ENCODE measurements at places on chromosomes 12 and 14. TPM values are rescaled to one million over a fixed set of nuclear protein-coding genes. Genes with fewer than 3 reads are reported as not detected.
A peak's percentile ranks its signal among the peaks of the same experiment; 100 is the strongest.

- no peak for DNase-seq
These were observed 166.9 kb downstream of the NELL2 start for GRCh38 chr12:44709166-44709565.

GRCh38 chr14:55123852-55124639 is 5.0 kb upstream of the LGALS3 start:
- DNase-seq: no peak

GRCh38 chr14:20334017-20334416 is 938 bp upstream of the CCNB1IP1 start:
- DNase-seq: no peak

- DNase-seq: peak; percentile 67
These were observed at the start of gene EID3 for GRCh38 chr12:104303538-104304151. Gene EID3, plus strand, starts transcription at chr12:104303739. Its CDS starts 196 bp downstream, at chr12:104303935.

- DNase-seq: peak; percentile 66
These were observed 235.5 kb downstream of the PAWR start for GRCh38 chr12:79455286-79455685.

Gene FAIM2
- 13.8 TPM for total RNA-seq

DNA sequence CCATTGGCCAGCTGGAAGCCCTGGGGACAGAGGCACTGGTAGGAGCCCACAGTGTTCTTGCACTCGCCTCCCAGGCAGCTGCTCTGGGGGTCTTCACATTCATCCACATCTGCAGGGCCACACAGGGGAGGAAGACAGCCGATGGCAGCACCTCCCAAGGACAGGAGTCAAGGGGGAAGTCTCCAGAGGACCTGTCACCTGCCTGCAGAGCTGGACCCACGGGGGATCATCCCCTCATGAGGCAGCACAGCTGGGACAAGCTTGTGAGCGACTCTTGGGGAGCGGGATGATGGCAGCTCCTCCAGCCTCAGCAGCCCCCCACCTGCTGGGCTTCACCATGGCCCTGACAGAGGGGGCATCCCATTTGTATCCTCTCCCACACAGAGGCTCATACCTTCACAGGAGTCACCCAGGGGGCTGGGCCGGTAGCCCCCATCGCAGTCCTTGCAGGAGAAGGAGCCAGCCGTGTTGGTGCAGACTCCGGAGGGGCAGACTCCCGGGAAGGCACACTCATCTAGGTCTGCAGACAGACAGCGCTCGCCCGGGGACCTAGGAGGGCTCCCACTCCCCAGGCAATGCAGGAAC is 15.4 kb downstream of the ISCA2 start:
- no peak for DNase-seq

- DNase-seq: no peak
These were observed 137.2 kb upstream of the PELI2 start for GRCh38 chr14:55980970-55981369.

DNA sequence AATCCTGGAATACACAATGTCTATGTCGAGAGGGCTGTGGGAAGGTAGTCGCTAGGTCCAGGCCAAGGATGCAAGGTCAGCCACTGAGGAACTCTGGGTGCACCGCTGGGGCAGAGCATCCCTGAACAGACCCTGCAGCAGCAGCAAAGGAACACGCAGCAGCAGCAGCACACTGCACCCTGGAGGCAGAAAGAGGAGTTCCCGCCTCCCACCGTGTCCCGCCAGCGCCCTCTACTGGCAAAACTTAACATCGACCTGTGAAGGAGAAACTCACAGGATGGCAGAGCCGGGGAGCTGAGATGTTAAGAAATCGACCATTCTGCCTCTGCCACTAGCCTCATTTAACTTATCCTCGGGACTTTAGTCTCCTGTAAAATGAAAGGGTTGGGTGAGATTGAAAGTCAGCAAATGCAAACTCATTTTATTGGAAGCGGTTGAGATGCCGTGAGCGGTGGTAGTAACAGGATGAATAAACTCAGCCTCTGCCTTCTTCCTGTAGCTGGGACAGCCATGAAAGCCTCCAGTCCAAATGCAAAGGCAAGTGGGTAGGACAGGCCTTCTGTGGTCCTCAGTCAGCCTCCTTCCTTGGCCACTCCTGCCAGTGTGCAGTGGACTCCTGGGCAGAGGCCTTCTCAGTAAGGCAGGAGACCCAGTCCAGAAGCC is 45.6 kb downstream of the STAB2 start:
- DNase-seq: peak; percentile 51

Gene PAPLN
- total RNA-seq: 3.0 TPM

DNA sequence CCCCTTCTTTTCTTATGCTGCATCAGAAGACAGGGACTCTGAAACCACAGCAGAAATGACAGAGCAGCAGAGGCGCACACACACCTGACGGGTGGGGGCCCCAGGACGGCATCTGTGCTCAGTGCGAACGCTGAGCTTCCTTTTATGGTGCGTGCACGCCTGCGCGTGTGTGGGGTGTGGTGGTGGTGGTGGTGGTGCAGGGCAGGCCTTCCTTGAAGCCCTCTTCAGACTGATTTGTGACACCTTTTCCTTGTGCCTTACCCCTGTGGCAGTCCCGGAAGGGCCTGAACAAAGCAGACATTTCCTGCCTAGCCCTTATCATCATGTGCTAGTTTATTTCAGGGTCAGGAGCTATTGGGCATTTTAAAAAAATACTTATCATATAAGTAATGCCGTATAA is 75.7 kb downstream of the TSPAN9 start:
- DNase-seq: no peak

DNA sequence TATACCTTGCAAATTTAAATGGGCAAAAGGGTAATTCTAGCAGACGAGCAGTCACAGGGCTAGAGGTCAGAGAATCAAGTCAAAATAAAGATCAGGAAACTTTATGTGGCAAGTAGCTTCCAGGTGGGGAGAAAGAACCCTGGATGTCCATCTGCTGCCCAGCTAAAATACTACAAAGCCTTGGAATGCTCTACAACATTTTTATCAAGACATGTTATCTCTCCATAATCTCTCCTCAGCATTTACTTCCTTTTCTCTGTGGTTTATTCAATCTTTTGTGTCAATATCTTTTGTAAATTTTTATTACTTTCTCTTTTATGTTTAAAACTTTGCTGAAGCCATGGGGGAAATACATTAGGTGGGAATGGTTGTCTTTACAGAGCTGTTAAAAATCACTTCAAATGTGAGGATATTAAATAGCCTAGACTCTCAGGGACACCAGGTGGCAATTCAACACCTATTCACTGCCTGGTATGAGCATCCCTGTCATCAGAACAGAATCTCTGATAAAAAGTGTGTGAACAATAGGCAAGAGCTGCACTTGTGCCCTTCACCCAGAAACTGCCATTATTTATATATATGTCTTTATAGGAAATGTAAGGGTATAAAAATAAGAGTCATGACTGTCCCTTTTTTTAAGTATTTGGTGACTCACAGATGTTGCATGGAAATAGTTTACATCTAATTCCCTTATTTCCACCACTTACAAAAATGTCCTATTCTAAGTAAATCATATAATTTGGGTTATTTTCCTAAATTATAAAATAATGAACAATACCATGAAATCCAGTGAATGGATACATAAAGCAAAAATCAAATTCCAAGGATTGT is 152.9 kb downstream of the EPS8 start:
- no peak for DNase-seq

DNA sequence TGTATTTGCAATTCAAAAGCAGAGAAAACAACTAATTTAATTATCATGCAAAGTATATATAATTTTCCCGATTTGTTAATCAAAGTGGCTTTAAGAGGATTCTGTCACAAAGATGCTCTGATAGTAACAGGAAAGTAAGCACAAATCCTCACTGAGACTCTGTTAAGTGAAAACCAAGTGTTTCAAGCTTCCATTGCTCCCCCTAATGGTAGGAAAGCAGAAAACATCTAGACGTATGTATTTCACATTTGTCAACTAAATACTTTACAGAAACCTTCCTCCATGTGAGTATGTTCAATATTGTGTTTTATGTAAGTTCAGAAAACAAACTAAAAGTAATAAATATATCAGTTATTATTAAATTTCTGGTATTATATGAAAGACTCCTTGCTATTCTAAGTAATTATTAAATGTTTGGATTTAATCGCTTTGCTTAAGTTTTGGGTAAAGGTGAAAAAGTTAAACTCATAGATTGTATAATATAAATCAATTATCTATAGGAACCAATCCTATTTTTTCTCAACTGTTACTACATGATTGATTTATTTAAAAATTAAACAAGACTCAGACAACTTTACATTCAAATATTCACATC is 1.5 kb upstream of the NTS start:
- DNase-seq: peak; percentile 80

Gene MGP
- total RNA-seq: 223 TPM

- no peak for DNase-seq
These were observed 142.0 kb upstream of the GZMB start for GRCh38 chr14:24775950-24776349.

DNA sequence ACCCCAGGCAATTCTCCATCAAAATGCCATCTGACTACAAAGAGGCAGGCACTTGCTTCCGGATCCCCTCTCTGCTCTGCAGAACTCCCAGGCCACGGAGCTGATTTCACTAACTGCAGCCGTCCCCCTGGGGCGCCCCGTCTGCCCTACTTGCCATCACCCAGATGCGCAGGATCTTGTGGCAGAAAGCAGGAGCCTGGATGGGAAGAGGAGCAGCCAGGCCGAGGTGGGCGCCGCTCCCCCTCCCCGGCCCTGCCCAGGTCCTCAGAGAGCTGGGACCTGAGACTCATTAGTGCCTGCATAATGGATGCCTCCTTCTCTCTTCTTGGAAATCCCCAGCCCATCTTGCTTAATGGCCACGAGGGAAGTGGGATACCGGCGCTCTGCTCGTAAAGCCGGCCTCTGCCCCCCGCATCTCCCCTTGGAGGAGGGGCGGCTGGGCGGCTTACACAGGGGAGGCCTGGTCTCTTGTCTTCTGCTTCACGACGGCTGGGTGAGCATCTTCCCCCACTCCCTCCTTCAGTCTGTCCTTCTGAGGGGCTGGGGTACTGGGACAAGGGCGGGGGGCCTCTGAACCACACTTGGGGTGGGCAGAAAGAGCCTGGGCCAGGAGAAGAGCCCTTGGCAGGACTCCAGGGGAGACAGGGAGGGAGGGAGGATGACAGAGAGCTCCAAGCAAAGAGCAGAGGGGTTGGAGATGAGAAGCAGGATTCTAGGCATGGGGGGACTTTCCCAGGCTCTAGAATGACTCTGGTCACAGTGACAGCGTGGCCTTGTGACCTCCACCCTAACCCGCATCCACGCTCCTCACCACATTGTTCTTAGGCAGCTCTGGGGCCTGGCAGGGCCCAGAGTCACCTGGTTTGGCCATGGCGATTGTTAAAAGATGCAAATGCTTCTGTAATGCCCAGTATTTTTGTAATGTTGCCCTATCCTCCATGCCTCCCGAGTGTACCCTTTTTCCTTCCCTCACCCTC is 19.4 kb upstream of the EML1 start:
- no peak for DNase-seq

DNA sequence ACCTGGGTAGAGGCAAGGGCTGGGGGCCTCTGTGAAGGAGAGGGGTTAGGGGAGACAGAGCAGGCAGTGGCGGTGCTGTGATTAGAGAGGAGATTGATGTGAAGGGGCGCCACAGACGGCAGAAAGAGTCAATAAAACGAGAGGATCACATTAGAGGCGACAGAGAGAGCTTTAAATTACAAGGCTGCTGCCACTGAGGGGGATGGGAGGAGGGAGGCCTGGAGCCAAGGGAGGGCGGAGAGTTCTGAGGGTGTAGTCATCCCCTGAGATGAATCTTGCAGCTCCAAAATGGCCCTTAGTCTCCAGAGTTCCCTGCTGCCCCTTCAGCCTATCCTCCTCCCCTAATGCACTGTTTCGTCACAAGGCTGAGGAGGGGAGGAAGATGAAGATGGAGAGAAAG is 12.8 kb downstream of the ZFHX2 start:
- DNase-seq: peak; percentile 27

Gene OR4N5
- total RNA-seq: not detected

Gene GPR137C
- total RNA-seq: 0.49 TPM

DNA sequence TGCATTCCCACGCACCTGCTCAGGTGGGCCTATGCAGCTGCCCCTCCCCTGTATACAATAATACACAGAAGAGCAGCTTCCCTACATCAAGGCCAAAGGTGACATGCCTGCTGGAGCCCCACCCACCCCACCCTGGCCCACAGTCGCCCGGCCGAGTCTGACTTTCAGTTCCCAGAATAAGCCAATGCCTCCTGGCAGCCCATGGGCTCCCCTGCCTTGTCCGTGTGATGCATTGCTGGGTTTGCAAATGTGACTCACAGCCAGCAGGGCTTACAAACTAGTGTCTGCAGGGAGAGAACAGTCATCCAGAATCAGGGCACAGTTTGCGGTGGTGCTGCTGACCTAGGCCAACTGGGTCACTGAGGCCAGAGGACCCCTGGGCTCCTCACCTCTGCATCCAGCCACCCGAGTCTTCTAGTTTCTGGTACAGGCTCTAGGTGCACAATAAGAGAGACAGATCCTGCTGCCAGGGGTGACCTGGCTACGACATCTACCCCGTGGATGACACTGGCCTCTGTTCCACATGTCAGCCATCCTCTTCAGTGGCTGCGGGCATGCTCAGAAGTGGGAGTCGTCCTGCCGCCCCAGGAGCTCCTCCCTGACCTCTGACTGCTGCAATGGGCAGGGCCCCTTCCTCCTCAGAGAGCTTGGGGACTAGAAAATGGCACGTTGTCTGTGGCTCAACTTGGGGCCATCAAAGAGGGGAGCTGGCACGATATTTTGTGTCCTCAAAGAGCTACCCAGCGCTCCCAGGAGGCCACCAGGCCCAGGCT is 84.5 kb downstream of the CHGA start:
- DNase-seq: peak; percentile 75

- no peak for DNase-seq
These were observed 136.7 kb upstream of the FBXO33 start for GRCh38 chr14:39568809-39569538.

- peak; percentile 31 for DNase-seq
These were observed 119.7 kb upstream of the DNM1L start for GRCh38 chr12:32559434-32559833.

- no peak for DNase-seq
These were observed 20.0 kb downstream of the TMED8 start for GRCh38 chr14:77356899-77357298.

DNA sequence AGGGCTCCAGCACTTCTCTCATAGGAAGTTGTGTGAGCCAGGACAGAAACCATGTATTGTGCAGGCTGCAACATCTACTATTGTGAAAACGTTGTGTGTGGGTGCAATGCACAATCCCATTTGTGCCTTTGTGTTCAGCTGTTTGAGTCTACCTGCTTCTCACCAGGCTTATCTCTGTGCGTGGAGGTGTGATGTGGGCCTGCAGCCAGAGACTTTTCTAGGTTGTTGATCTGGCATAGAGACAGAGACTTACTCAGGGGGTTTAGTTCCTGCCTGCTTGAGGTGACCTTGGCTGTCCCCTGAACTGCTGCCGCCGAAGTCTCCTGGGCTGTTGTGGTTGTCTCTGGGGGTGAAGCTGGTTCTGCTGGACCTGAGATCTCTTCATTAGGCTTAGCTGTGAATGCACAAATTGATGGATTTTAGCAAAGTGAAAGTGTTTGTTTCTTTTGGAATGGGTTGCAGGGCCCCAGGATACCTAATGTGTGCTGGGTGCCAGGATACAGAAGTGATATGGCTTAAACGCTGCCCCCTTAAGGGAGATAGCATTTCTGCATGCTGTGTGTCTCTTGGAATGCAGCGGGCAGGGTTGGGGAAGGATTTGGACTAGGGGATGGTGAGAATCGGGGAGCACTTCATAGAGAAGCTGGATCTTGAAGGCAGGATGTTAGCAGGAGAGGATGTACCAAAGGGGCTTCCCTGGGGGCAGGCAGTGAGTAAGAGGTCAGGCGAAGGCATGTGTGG is 2.5 kb downstream of the LACRT start:
- no peak for DNase-seq

All from fibroblast of the aortic adventitia (primary cell).